ENCODE measurements at places on chromosomes 5 and 9.

- DNase-seq, result no peak
Measured at GRCh38 chr5:73415617-73416016, 33.0 kb downstream of the FOXD1 start.

GRCh38 chr9:134796882-134797281 lies 83.7 kb upstream of the FCN2 start:
- no peak for DNase-seq

GRCh38 chr9:135440620-135441019 lies 39.0 kb upstream of the PPP1R26 start:
- DNase-seq, result no peak

- DNase-seq, result peak; percentile 20
Measured at GRCh38 chr5:123538670-123539459, 26.9 kb downstream of the CSNK1G3 start.

- DNase-seq, result peak; percentile 85
Measured at GRCh38 chr5:14153932-14154731, 11.0 kb downstream of the TRIO start.

DNA sequence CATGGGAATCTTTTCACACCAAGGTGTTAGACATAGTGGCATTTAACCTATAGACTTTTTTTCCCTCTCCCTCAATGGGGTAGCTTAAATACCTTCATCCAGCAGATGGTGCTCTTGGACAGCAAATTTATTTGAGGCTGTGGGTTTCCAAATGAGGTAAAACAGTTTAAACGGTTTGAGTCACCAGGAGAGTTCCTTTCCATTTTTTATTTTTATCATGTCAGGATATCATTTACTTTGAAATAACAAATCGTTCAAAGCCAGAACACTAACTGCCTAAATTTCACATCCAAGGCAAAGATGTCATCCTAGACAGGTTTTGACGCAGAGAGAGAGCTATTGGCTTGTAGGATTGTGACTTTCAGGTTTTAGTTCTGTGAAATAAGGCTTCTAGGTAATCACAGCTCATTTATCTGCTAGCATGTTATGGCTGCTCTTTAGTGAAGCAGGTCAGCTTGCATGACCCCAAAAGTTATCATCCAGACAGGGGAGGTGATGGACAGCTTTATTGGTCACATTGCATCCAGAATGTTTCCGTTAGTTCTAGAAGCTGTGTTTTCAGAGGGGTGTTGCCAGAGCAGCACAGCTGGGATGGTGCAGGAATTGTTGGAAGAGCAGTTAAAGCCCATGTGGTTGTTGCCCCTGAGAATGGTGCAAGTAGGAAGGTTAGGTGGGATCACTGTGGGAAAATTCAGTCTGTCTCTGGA lies 69.8 kb downstream of the KDM4C start:
- peak; percentile 57 for DNase-seq

- no peak for DNase-seq
Measured at GRCh38 chr5:179120421-179120861, 60.3 kb downstream of the ZNF354C start.

GRCh38 chr5:156584871-156585270 lies 257.9 kb downstream of the SGCD start:
- DNase-seq, result no peak

GRCh38 chr5:116652903-116653302 lies 78.3 kb upstream of the SEMA6A start:
- peak; percentile 8 for DNase-seq

DNA sequence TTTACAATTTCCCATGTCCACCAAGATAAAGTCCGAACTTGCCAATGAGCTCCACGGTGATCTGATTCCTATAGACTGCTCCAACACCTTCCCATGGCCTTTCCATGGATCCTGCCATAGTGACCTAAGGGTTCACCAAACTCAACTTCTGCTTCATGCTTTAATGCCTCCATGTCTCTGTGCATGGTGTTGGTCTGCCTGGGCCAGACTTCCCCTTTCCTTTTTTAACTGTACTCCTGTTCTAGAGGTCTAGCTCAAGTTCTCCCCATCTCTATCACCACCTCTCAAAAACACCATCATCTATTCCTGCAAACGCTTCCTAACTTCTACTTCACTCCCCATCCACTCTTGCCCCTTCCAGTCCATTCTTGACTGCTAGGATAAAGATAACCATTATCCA lies 14.8 kb upstream of the SMARCA2 start:
- DNase-seq, result no peak

- DNase-seq, result no peak
Measured at GRCh38 chr5:107485184-107485583, 185.6 kb downstream of the EFNA5 start.

DNA sequence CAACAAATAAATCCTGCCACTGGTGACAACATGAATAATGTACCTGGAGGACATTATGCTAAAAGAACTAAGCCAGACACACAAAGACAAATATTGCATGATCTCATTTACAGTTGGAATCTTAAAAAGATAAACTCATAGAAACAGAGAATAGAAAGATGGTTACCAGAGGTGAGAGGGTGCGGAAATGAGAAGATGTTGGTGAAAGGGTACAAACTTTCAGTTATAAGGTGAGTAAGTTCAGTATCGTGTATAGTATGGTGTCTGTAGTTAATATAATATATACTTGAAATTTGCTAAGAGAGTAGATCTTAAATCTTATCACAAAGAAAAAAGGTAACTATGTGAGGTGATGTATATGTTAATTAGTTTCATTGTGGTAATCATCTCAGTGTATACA lies 63.3 kb downstream of the PRRC1 start:
- no peak for DNase-seq

DNA sequence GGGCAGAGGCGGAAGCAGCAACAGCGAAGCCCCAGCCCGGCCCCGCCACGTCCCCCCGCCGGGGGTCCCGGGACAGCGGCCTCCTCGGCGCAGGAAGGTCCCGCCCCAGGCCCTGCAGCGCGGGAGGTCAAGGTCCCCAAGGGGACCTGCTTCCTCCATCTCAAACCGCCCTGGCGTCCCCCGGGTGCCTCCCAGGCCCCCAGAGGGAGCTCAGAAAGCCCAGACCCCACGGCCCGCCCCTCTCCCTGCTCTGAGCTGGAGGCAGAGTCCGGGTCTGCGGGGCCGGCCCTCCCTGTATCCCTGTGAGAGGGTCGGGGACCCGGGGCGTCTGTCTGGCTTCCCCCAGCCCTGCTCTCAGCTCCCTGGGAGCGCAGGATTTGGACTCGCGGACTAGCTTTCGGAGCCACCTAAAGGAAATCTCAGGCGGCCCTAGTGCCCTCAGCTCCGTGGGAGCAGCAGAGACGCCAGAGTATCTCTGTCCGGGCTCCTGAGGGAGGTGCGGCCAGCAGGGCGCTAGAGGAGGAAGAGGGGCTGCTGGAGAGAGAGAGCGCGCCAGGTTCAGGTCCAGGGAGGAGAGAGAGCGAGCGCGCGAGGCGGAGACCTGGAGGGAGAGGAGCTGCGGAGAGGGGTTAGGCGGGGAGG lies 30.7 kb downstream of the EXOC3 start:
- DNase-seq, result peak; percentile 29
